ENCODE measurements at places on chromosomes 7 and 10.

DNA sequence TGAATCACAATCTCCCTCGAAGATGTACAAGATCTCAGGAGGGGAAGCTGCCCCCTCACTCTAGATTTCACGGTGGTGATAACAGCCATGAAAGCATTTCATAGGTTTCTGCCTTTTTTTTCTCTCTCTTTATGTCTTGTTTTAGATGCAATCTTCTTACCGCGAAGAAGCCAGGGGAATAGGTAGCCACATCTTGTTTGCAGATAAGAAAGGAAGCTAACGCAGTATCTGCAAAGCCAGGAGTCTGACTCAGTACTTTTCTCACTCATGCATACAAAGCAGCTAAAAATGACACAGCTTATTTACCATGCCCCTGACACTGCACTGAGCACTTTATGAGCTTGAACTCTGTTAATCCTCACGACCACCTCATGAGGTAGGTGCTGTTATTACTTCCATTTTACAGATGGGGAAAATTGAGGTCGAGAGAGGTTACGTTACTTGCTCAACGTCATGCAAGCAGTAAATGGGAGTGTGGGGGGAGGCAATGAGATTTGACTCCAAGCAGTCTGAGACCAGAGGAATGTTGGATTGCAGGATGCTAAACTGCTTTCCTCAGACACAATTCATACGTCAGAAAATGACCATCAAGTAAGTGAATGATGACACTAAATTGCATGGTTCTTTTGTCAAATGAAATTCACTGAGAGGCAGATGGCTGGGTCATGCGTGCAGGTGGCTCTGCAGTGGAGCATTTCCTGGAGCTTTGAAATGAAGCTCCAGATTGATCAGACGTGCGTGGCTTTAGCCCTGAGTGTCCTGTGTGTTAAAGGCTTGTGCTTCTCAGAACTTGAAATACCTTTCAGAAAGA, 3.3 kb downstream of the MAP3K8 start:
- no peak for DNase-seq

- no peak for DNase-seq
These were observed 54.9 kb downstream of the TFPI2 start for GRCh38 chr7:93835702-93836101.

- no peak for DNase-seq
These were observed 89.7 kb upstream of the FZD8 start for GRCh38 chr10:35731828-35732227.

DNA sequence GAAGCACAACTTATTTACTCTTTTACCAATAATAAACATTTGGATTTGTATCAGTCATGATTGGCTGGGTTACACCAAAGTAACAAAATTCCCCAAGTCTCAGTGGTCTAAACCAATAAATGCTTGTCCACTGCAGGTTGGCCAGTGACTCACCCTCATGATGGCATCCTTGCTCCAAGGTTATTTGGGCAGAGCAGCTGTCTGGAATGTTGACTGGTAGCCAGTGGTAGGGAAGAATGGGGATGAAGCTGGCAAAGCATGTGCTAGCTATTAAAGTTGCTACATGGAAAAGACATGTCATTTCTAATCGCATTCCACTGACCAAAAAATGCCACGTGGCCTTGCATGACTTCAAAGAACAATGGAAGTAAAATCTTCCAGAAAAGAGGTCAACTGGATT, 1168.7 kb upstream of the CELF2 start:
- DNase-seq = no peak

- DNase-seq = no peak
These were observed 378.8 kb upstream of the C7orf33 start for GRCh38 chr7:148211740-148212151.

DNA sequence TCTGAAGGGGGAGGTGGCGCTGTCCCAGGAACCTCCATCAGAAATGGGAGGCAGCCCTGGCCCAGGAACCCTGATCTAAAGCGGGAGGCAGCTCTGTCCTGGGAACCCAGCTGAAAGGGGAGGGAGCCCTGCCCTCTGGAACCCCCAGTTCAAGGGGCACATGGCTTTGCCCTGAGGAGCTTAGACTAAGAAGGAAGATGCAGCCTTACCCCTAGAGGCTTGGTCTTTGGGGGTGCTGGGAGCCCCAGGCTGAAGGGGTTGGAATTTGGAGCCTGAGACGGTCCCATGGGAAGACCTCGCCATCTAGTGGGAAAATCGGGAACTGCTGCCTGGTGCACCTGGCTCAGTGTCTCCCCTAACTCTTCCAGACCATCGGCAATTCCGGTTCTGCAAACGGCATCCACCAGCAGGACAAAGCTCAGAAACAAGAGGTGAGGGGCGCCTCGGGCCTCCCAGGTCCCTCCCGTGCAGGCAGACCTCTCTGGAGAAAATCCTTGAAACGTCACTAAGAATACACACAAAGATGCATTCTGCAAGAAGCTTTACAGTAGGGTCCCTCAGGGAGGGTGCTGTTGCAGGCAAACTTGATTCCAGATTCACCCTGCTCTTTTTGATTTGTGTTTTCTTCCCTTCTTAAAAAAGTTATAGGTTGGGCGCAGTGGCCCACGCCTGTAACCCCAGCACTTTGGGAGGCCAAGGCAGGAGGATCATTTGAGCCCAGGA, 52.4 kb upstream of the GTF2IRD1 start:
- peak; percentile 74 for DNase-seq

GRCh38 chr10:102435529-102436233, 3.3 kb upstream of the CUEDC2 start:
- DNase-seq = no peak

DNA sequence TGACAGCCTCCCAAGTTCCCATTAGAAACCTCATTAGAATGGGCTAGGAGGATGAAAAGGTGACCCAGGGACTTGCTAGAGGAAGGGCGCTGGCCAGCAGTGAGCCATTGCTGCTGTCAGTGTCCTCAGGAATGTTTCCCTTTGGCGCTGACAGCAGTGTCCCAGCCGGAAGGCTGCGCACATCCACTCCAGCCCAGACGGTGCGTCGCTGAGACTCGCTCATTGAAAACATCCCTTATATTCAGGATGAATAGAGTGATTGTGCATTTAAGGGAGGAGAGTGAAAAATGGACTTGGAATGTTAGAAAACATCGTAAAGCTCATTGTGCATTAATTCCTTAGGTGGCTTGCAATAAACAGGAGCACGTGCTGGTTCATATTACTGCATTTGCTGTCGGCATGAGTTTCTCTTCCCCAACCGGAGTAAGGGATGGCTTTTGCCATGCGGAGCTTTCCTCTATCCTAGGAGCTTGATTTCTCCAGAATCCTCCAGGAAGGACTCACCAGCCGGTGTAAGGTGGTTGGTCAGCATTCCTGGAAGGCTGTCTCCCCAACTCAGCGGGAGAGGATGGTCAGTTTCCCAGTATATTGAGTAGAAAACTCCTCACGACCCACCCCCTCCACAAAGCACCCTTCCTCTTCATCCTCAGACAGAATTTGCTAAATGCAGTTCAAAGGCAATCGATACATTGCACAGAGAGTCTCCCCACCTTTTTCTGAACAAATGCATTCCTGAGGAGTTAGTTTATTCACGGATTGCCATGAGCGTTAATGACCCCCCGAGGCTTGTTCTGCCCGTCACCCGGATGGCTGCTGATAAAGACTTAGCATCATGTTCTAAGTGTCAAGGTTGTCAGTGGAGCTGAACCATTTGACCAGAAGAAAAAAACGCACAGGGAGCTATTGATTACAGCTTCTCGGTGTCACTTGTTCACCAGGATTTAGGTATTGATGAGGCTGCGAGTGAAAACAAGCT, 201.8 kb downstream of the EBF3 start:
- no peak for DNase-seq

GRCh38 chr7:12872487-12872886, 185.1 kb downstream of the ARL4A start:
- DNase-seq = no peak

DNA sequence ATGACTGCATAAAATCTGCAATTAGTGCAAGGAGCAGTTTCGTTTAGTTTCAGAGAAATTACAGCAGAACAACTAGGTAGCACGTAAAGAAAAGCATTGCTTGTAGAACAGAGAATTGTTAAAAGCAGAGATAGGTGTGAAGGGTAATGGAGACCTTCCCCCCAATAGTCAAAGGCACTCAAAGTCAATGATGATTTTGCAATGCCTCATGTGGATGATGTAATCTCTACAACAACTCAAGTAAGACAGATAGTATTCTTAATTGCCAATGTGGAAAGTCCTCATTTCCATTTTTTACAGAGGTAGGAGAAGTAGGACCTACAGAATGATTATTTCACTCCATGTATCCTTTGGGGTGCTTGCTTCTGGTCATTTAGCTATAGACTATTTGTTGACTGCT, 94.3 kb upstream of the GNAI1 start:
- DNase-seq = no peak
